ENCODE measurements at places on chromosomes 2 and 18.

GRCh38 chr2:21757805-21758430 lies 634.1 kb downstream of the TDRD15 start:
- no peaks in the 10 kb centered on the region for H3K4me1 ChIP-seq
- H3K36me3 ChIP-seq, result no peaks in the 10 kb centered on the region
- no peak for DNase-seq

DNA sequence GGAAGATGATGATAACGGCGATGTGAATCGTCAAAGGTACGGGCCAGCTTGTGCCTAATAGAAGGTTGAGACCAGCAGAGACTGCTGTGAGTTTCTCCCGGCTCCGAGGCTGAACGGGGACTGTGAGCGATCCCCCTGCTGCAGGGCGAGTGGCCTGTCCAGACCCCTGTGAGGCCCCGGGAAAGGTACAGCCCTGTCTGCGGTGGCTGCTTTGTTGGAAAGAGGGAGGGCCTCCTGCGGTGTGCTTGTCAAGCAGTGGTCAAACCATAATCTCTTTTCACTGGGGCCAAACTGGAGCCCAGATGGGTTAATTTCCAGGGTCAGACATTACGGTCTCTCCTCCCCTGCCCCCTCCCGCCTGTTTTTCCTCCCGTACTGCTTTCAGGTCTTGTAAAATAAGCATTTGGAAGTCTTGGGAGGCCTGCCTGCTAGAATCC lies 3.0 kb downstream of the FZD7 start:
- no peak overlapping the region for H3K27ac ChIP-seq
- peaks cover 5% of the 10 kb centered on the region for H3K36me3 ChIP-seq
- peaks cover 18% of the 10 kb centered on the region for H3K4me1 ChIP-seq
- peak; percentile 56 for DNase-seq

- peaks cover 15% of the 10 kb centered on the region for H3K4me1 ChIP-seq
- H3K27ac ChIP-seq, result peak overlapping the region; percentile 3
- no peaks in the 10 kb centered on the region for H3K27me3 ChIP-seq
- H3K4me3 ChIP-seq, result no peak overlapping the region
These were observed 230.8 kb downstream of the OSR1 start for GRCh38 chr2:19127616-19128015.

GRCh38 chr18:12592597-12593127 lies 65.2 kb downstream of the SPIRE1 start:
- peak overlapping the region; percentile 28 for H3K27ac ChIP-seq
- H3K4me3 ChIP-seq, result no peak overlapping the region
- DNase-seq, result no peak
- peaks cover 26% of the 10 kb centered on the region for H3K4me1 ChIP-seq

GRCh38 chr2:176768185-176768584 lies 444.4 kb upstream of the HNRNPA3 start:
- H3K27me3 ChIP-seq, result peaks cover 17% of the 10 kb centered on the region
- H3K27ac ChIP-seq, result no peak overlapping the region
- H3K4me1 ChIP-seq, result peaks cover 13% of the 10 kb centered on the region
- H3K36me3 ChIP-seq, result peaks cover 7% of the 10 kb centered on the region
- H3K4me3 ChIP-seq, result no peak overlapping the region

DNA sequence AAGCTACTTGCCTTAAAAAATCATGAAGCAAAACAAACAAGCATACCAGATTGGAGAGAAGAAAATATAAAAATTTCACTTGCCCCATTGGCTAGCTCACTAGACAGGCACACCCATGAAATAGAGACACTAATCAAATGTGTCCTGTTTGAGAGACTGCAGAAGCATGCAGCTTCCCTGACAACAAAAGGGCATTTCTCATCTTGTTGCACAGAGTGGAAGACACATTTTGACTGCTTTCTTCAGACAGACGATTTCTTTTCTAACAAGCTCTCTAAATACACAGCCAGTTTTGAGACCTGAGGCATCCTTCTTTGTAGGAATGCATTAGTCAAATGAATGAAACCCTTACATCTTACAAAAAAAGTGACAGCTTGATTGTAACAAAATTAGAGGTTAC lies 1558.6 kb upstream of the NXPH2 start:
- DNase-seq, result no peak
- no peak overlapping the region for H3K4me3 ChIP-seq
- no peaks in the 10 kb centered on the region for H3K27me3 ChIP-seq
- H3K4me1 ChIP-seq, result peaks cover 12% of the 10 kb centered on the region
- no peaks in the 10 kb centered on the region for H3K36me3 ChIP-seq

- DNase-seq, result no peak
- H3K27me3 ChIP-seq, result no peaks in the 10 kb centered on the region
- peaks cover 47% of the 10 kb centered on the region for H3K4me1 ChIP-seq
- no peaks in the 10 kb centered on the region for H3K36me3 ChIP-seq
- no peak overlapping the region for H3K4me3 ChIP-seq
These were observed 15.4 kb upstream of the HNMT start for GRCh38 chr2:137948894-137949293.

DNA sequence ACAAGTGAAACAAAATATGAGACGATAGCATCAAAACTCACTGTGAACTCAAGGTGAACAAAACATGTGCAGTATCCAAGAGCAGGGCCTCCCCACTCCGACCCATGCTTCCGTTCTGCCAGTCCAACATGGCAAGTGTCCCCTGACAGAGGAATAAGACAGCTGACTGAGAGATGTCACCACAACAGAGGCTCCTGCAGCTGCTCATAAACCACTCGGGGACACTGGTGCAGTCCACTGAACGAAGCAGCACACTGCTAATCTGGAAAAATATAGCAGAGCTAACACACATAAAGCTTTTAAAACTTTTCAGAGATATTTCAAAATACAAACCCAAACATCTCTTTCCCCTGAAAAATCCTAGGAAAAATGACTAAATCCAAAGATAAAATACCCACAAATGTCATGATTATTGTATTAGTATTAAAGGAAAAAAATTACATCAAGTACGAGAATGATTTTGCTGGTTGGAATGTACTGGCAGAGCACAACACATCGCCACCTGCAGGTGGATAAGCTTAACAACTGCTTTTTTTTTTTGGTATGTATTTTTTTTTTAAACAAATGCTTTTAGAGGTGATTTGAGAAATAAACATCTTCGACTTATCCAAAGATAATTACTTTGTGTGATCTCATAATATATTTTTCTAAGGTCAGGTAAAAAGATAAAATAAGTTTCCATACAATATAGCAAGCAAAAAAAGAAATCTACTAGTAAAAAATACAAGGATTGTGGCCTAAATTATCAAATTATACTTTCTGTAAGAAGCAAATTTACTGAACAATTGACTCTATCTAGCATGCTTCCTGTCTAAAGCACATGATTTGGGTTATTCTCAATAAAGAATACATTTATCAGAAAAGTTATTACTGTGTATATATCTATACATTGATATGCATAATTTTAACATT lies 18.6 kb downstream of the THADA start:
- DNase-seq, result no peak
- no peak overlapping the region for H3K27ac ChIP-seq
- H3K27me3 ChIP-seq, result no peaks in the 10 kb centered on the region
- no peak overlapping the region for H3K4me3 ChIP-seq
- H3K36me3 ChIP-seq, result peaks cover 3% of the 10 kb centered on the region

- H3K36me3 ChIP-seq, result peaks cover 8% of the 10 kb centered on the region
- no peak overlapping the region for H3K27ac ChIP-seq
- DNase-seq, result no peak
- H3K4me3 ChIP-seq, result no peak overlapping the region
- peaks cover 9% of the 10 kb centered on the region for H3K4me1 ChIP-seq
These were observed 4.5 kb downstream of the KCNJ13 start for GRCh38 chr2:232771870-232772269.

- no peak for DNase-seq
- H3K27ac ChIP-seq, result no peak overlapping the region
- H3K4me3 ChIP-seq, result no peak overlapping the region
- no peaks in the 10 kb centered on the region for H3K27me3 ChIP-seq
- peaks cover 11% of the 10 kb centered on the region for H3K36me3 ChIP-seq
- H3K4me1 ChIP-seq, result no peaks in the 10 kb centered on the region
These were observed 174.9 kb downstream of the RAB3GAP1 start for GRCh38 chr2:135226961-135227360.

- H3K4me3 ChIP-seq, result no peak overlapping the region
- DNase-seq, result no peak
- no peak overlapping the region for H3K27ac ChIP-seq
- peaks cover 11% of the 10 kb centered on the region for H3K4me1 ChIP-seq
These were observed 135.8 kb upstream of the DSEL start for GRCh38 chr18:67652288-67652687.

DNA sequence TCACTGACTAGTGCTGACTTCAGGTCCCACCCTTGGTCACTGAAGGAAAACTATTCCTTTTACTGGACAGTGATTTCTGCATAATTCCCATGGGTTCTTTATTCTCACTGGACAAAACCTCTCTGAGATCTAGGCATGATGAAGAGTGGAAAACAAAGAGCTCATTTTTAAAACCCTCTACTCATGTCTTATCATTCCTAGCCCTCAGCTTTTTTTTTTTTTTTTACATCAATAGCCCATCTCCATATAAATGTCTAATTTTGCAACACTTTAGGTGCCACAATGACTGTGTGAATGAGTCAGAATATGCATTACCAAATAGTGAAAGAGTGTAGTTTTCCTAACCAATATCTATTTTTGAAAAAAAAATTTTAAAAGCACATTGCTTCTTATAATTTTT lies 74.8 kb downstream of the TCF4 start:
- no peak overlapping the region for H3K4me3 ChIP-seq
- no peak for DNase-seq
- no peaks in the 10 kb centered on the region for H3K27me3 ChIP-seq

DNA sequence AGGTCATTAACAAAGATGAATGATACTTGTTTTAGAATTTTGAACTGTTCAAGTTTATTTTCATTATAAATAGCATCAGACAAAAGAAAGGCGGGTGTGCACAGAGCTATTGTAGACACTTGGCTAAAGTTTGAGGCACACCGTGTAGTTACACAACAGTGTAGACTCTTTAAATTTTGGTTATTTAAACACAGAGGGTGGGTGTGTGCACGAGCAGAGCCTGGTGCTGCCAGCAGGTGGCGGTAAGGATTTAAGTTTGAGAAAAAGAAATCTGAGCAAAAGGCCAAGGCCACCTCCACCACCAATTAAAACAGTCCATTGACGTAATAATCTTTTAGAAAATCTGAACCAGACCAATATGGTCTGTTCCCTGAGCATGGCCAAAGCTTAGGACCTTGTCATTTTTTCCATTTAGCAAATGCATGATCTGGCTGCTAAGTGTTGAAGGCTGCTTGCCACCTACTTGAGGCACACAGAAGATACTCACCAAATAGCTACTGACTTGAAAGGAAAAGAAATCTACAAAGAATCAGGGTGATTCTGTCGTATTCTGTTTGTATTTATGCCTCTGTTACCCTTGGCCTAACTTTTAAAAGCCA lies 14.3 kb downstream of the COPS7B start:
- H3K4me1 ChIP-seq, result no peaks in the 10 kb centered on the region
- no peak overlapping the region for H3K27ac ChIP-seq
- H3K4me3 ChIP-seq, result no peak overlapping the region
- H3K27me3 ChIP-seq, result no peaks in the 10 kb centered on the region
- DNase-seq, result peak; percentile 55
- H3K36me3 ChIP-seq, result peaks cover 5% of the 10 kb centered on the region

- no peak overlapping the region for H3K4me3 ChIP-seq
- peak overlapping the region; percentile 31 for H3K27ac ChIP-seq
- no peak for DNase-seq
- H3K27me3 ChIP-seq, result no peaks in the 10 kb centered on the region
- H3K36me3 ChIP-seq, result no peaks in the 10 kb centered on the region
These were observed 77.8 kb downstream of the SOCS6 start for GRCh38 chr18:70366670-70367069.

GRCh38 chr2:47218066-47218581 lies 63.0 kb upstream of the STPG4 start:
- no peaks in the 10 kb centered on the region for H3K4me1 ChIP-seq
- H3K27ac ChIP-seq, result no peak overlapping the region
- peaks cover 2% of the 10 kb centered on the region for H3K27me3 ChIP-seq

- H3K4me3 ChIP-seq, result no peak overlapping the region
- H3K4me1 ChIP-seq, result peaks cover 4% of the 10 kb centered on the region
- no peaks in the 10 kb centered on the region for H3K36me3 ChIP-seq
- H3K27ac ChIP-seq, result no peak overlapping the region
- no peaks in the 10 kb centered on the region for H3K27me3 ChIP-seq
These were observed 239.9 kb upstream of the ID2 start for GRCh38 chr2:8441986-8442385.

- H3K4me3 ChIP-seq, result no peak overlapping the region
- H3K36me3 ChIP-seq, result peaks cover 22% of the 10 kb centered on the region
- H3K27me3 ChIP-seq, result no peaks in the 10 kb centered on the region
- H3K27ac ChIP-seq, result no peak overlapping the region
- no peak for DNase-seq
These were observed 121.4 kb upstream of the CCDC195 start for GRCh38 chr2:224837558-224837957.

DNA sequence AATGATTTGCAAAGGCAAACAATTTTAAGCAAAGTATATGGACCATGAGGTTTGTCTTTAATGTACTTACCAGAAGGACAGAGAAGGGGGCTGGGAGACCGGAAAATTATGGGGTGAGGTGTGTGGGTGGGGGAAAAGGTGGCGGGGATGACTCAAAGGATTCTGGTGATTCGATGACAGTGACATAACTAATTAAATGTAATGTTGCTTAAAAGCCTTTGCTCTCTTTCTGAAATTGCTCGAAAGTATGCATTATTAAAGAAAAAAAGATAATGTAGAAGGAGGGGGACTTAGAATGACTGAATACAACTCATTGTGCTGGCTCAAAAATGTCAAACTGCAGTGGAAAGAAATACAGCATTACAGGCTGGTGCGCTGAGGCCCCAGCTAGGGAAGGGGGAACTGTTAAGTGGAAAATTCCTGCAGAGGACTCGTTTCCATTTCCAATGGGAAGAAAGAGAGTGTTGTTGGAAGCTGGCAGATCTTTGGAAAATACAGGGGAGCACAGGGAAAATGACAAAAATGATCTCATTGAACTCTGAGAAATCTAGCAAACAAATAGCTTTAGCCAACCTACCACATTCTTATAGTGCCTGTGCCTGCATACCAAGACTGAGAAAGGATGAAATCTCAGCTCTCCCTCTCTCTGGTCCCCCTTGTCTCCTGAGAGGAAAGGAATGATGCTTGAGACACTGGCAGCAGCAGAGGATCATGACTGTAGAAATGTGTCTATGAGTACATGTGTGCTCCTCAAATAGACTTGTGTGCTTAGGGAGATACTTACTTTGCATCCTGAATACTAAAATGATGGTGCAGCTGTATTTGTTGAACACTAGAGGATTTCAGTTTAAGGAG lies 632.4 kb downstream of the NYAP2 start:
- peaks cover 2% of the 10 kb centered on the region for H3K36me3 ChIP-seq
- peaks cover 35% of the 10 kb centered on the region for H3K4me1 ChIP-seq
- no peak for DNase-seq
- H3K4me3 ChIP-seq, result peak overlapping the region; percentile 89
- H3K27me3 ChIP-seq, result no peaks in the 10 kb centered on the region

GRCh38 chr2:57876313-57876712 lies 170.3 kb upstream of the VRK2 start:
- no peaks in the 10 kb centered on the region for H3K27me3 ChIP-seq
- no peak overlapping the region for H3K27ac ChIP-seq
- peaks cover 4% of the 10 kb centered on the region for H3K4me1 ChIP-seq
- H3K4me3 ChIP-seq, result no peak overlapping the region

- H3K36me3 ChIP-seq, result no peaks in the 10 kb centered on the region
- H3K27ac ChIP-seq, result no peak overlapping the region
- no peak overlapping the region for H3K4me3 ChIP-seq
- no peak for DNase-seq
- peaks cover 36% of the 10 kb centered on the region for H3K4me1 ChIP-seq
These were observed 188.9 kb upstream of the CXCR4 start for GRCh38 chr2:136306836-136307235.

GRCh38 chr18:76053551-76053950 lies 441.5 kb downstream of the ZNF516 start:
- no peaks in the 10 kb centered on the region for H3K27me3 ChIP-seq
- H3K4me1 ChIP-seq, result no peaks in the 10 kb centered on the region
- DNase-seq, result no peak
- H3K4me3 ChIP-seq, result no peak overlapping the region
- no peak overlapping the region for H3K27ac ChIP-seq
- no peaks in the 10 kb centered on the region for H3K36me3 ChIP-seq
